Coronary artery (tissue), 2 donors: ENCODE measurements at places on chromosomes 5 and 9.

DNA sequence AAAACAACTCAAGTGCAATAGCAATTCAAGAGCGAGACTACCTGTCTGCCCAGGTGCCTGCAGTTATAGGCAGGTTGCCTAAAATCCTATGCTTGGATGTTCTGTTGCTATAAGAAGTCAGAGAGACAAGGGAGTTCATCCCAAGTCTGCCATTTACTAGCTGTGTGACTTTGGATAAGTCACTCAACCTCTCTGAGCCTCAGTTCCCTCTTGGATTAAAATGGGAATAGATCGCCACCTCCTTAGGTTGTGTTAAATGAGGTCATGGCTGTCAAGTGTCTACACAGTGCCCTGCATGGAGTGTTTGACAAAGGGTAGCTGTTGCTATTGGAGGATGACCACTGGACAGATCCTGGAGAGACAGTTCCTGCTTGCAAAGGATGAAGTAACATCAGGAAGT, 1.3 kb upstream of the ZBTB34 start:
- no peak for DNase-seq

DNA sequence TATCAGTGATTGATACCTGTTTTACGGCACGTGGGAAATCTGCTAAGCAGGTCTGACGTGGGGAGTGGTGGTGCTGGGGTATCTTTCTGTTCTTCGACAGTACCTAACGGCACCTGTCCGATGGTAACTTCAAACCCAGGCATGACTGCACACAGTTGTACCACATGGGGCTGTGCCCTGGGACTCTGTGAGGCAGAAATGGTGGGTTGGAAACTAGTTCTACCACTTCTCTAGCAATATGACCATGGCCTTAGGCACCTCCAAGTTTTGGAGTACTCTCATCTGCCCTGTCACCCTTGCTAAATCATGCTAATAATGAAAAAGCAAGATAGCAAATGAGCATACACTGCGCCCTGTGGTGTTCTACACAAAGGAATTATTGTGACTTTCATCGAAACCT, 30.9 kb downstream of the EPB41L4B start:
- DNase-seq = no peak

- no peak for DNase-seq
Measured at GRCh38 chr5:150630461-150631325, 9.8 kb upstream of the SYNPO start.

- DNase-seq = no peak
Measured at GRCh38 chr9:71120501-71121247, 747 bp downstream of the TRPM3 start.

- no peak for DNase-seq
Measured at GRCh38 chr5:66207800-66208561, 63.9 kb downstream of the SREK1 start.

GRCh38 chr9:112421771-112422222, 41.9 kb downstream of the HSDL2 start:
- DNase-seq = no peak

DNA sequence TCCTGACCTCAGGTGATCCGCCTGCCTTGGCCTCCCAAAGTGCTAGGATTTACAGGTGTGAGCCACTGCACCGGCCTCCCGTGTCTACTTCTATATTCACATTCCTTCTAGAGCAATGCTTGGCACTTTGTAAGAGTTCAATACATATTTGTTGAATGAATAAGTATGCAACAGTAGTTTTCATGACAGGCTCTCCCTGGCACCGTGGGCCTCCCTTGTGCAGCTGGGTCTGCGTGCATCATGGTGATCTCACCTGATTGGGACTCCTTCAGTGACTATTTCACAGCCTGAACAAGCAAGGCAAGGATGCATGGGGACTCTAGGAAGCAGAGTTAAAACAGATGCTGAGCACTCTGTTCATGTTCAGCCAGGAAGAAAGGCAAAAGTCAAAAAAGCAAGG, 6.8 kb upstream of the ZBTB34 start:
- DNase-seq = no peak

- no peak for DNase-seq
Measured at GRCh38 chr9:96121136-96121535, 180.8 kb downstream of the HSD17B3 start.

GRCh38 chr5:135724617-135725016, 109.8 kb upstream of the SLC25A48 start:
- DNase-seq = no peak

DNA sequence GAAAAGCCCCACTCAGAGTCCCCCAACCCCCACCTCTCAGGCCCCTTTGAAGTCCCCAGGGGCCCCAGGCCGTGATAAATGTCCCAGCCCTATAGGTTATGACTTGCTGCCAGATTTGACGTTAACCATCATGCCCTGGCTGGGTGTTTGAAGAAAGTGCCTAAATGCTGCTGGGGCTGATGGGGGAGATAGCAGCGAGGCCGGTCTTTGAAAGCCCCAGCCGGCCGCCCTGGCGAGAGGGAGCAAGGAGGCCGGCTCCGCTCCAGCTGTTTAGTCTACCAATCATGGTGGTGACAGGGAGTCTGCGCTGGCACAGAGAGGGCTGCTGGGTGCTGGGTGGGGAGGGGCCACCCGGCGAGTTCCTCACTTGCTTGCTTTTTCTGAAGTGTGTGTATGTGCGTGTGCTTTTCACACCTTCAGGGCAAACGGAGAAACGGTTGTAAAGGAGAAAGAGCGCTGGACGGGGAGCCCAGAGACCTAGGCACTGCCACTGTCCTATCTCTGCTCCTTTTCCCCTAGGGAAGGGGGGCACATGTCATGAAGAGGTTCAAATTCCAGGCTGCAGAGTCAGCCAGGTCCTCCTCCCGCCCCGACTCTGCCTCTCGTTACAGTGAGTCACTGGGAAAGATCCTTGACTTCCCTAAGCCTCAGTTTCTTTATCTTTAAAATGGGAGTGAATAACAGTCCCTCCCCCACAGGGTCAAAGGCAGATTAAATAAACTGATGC, 126.1 kb upstream of the HAND1 start:
- no peak for DNase-seq

GRCh38 chr5:36613771-36614656, 7.6 kb downstream of the SLC1A3 start:
- DNase-seq = no peak
